ENCODE measurements at places on chromosomes 16 and 17.

DNA sequence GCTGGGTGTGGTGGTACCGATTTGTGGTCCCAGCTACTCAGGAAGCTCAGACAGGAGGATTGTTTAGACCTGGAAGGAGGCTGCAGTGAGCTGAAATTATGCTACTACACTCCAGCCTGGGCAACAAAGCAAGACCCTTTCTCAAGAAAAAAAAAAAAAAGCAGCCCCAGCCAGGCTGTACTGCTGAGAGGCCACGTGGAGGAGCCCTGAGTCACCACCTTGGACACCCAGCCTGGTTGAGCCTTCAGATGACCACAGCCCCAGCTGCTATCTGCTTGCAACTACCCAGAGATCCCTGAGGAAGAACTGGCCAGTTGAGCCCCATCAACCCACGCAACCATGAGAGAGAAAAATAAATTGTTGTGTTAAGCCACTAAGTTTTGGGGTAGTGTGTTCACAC lies 23.6 kb upstream of the GPRC5C start:
- ATAC-seq = no peak

- ATAC-seq = no peak
These were observed 13.9 kb upstream of the ADGRG1 start for GRCh38 chr16:57614536-57614935.

- ATAC-seq = no peak
These were observed 22.3 kb downstream of the USP36 start for GRCh38 chr17:78818152-78818846.

DNA sequence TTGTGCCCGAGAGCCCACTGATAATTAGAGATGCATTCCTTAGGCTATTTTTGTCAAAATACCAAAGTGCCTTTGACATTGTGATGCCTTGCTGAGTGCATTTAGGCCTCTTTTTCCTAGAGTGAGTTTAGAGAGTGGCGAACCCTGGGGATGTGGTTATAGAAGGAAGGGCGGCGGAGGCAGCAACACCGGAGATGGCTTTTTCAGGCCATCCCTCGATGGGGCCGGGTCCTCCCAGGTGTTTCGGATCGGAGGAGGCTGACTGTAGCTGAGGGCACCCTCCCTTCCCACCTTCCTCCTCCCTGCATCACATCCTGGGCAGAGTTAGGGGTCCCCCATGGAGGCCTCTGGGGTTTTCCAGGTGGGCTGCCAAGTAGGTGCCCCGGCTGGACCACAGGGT lies 6.6 kb upstream of the SNAI3 start:
- ATAC-seq = no peak

- ATAC-seq = peak; percentile 71
These were observed 22.7 kb downstream of the PEMT start for GRCh38 chr17:17568772-17569195.

- no peak for ATAC-seq
These were observed 10.3 kb downstream of the C16orf86 start for GRCh38 chr16:67676939-67677338.

GRCh38 chr17:73005360-73005759 lies 87.1 kb downstream of the SLC39A11 start:
- ATAC-seq = no peak

DNA sequence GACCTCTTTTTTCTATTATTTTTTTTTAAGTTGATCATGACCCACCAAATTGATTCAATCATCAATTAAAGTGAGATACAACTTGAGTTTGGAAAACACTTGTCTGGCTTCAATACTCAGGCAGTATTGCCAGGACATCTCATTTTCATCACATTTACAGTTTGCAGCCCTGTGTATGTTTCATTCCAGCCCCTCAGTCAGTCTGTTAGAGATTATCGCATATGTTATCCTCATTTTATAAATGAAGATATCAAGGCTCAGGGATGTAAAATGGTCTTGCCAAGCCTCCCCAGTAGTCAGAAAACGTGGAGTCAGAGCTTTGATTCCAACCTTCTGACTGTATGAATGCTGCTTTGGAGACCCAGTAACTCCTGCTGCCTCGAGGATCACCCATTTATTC lies 87.3 kb upstream of the CACNG3 start:
- ATAC-seq = no peak

DNA sequence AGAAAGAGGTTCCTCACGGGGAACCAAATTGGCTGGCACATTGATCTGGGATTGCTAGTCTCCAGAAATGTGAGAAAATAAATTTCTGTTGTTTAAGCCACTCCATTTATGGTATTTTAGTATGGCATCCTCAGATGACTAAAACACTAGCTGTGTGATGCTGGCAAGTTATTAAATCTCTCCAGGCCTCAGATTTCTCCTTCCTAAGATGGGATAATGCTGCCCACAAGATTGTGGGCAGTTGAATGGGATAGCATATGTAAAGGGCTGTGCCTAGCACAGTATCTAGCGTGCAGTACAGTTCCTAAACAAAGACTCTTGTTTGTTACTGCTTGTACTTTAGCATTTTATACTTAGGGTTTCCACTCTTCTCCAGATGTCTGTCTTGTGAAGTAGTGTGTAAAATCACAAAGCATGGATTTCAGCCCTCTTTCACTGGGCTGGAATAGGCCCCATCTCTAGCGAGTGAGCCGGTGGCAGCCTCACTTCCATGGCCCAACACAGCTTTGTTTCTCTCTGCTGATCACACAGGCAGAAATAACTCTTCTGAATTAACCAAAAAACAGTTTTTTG lies 38.2 kb upstream of the PHAF1 start:
- peak; percentile 30 for ATAC-seq

DNA sequence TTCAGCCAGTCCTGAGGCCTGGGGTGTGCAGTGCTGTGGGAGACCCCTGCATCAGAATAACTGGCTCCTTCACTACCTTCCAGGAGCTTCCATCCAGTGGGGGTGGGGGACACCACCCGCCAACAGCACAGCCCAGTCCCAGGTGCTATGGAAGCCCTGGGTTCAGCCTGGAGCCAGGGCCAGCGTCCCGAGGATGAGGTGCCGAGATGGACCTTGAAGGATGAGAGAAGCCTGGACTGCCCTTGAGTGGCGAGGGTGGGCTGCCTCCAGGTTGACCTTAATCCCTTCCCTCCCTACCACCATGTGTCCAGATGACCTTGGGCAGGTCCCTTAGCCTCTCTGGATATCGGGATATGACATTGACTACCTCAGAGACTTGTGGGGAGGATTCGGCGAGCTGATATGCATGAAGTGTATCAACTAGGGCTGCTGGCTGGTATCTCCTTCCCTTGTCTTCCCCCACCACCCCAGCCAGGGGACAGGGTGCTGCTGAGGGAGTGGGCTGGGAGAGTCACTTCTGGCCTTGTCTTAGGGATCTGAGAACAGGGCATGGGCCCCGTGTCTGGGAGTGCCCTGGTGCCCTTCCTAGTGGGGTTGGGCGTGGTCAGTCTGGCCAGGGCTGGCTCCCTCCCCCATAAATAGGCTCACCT lies 14.2 kb upstream of the LASP1NB start:
- ATAC-seq = no peak

DNA sequence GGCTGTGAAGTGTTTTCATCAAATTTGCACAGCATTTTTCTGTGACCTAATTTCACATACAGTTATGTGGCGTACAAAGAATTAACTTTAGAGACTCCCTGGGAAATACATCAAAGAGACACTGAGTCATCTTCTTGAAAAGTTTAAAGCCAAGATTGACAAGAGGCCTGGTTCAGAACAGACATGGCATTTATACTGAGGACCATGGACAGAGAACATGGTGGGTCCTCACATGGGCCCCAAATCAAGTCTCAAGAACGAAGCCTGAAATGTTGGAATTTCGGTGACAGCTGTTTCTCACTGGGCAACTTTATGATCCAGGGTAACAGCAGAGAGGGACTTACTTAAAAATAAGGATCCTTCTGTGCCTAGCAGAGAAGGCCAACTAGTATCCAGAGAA lies 311.5 kb upstream of the KCNJ16 start:
- ATAC-seq = no peak

DNA sequence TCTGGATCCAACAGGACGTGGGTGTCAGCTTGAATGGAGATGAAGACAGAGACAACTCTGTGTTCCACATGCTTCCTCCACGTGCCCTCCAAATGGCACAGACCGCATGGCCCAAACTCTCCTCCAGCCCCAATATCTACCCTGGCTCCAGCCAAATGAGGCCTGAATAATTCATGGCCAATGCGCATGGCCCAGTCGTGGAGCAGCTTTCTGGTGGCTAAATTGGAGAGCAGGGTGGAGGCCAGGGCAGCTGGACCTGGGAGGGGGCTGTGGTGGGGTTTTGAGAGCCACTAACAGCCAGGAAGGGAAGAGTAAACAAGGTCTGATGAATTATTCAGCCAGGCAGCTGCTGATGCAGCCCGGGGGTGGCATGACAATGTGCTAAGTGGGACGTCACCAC lies 96.7 kb upstream of the TMEM132E start:
- ATAC-seq = no peak

GRCh38 chr16:49838441-49839016 lies 17.4 kb downstream of the ZNF423 start:
- ATAC-seq = no peak

- ATAC-seq = no peak
These were observed 48.4 kb upstream of the SKAP1 start for GRCh38 chr17:48478224-48479013.

DNA sequence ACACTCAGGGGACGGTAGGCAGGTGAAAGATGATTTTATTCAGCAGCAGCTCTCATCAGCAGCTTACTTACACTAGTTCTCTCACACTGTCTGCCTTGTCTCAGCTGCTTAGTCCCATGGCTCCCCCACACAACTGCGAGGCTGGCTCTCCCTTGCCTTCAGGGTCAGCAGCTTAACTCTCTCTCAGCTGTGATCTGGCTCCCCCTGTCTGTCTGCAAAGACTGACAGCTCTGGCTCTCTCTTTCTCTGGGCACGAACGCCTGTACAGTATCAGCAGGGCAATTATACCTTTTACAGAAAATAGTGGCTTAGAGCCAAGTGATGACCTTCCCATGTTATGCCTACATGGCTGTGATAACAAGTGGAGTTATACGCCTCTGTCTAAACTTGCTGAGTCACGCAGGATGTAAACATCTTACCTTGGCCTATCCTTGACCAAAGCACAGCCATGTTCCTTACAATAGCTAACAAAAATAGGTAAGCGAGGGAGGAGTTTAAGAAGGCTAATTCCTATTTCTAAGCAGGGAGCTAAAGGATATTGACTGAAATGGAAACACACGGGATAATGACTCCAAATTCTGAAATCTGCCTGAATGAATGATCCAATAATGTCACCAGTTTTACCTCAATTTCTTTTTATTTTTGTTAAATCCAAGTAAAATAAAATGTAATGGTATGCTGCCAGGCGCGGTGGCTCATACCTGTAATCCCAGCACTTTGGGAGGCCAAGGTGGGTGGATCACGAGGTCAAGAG lies 1.1 kb upstream of the NDUFAB1 start:
- ATAC-seq = peak; percentile 18

GRCh38 chr17:1365445-1366039 lies 34.5 kb downstream of the YWHAE start:
- peak; percentile 79 for ATAC-seq

DNA sequence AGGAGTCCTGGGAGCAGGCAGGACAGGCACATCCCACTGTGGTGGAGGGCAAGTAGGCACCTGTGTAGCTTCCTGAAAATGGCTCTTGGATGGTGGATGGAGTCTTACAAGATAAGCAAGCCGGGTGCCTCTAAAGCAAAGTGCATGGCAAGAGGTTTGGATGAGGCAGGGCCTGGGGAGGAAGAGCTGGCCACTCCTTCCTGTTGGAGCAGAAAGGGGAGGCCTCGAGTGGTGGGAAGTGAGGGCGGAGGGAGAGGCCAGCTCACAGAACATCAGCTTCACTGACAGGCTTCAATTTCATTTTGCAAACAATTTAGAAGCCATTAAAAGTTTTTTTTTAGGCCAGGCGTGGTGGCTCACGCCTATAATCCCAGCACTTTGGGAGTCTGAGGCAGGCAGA lies 31.0 kb downstream of the CD300A start:
- ATAC-seq = no peak

DNA sequence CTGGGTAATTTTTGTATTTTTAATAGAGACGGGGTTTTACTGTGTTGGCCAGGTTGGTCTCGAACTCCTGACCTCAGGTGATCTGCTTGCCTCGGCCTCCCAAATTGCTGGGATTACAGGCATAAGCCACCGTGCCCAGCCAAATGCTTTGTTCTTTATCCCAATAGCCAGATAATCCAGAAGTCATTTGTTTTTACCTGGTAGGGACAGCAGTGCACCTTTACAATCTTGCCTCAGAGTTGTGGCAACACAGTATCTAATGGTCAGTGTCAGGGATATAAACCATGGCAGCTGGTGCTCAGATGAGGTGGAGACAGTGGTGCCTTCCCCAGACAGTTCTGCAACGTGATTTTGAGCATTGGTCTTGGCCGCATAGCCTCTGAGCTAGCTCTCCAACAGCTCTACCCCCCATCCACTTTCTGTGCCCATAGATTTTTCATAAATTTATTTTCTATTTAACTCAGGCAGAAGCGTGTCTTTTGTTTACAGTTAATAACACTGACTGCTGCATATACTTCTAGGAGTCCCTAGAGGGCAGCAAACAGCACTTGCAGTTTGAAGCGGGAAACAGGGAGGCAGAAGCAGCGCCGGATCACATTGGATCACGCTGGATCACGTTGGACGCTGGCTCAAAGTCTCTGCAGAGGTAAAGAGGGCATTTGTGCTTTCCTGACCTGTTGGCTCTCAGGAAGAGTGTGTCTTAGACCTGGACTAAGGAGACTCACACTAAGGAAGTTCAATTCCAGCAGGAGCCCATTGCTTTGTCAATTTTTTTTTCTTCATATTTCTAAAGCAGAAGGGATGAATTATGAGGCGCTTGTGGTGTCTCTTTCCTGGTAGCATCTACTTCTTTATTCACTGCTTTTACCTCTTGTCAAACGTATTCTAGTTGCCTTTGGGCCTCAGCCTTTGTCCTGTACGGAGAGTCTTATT lies 5.1 kb upstream of the GGT6 start:
- peak; percentile 94 for ATAC-seq

GRCh38 chr16:75074920-75075687 lies 41.5 kb downstream of the LDHD start:
- no peak for ATAC-seq

DNA sequence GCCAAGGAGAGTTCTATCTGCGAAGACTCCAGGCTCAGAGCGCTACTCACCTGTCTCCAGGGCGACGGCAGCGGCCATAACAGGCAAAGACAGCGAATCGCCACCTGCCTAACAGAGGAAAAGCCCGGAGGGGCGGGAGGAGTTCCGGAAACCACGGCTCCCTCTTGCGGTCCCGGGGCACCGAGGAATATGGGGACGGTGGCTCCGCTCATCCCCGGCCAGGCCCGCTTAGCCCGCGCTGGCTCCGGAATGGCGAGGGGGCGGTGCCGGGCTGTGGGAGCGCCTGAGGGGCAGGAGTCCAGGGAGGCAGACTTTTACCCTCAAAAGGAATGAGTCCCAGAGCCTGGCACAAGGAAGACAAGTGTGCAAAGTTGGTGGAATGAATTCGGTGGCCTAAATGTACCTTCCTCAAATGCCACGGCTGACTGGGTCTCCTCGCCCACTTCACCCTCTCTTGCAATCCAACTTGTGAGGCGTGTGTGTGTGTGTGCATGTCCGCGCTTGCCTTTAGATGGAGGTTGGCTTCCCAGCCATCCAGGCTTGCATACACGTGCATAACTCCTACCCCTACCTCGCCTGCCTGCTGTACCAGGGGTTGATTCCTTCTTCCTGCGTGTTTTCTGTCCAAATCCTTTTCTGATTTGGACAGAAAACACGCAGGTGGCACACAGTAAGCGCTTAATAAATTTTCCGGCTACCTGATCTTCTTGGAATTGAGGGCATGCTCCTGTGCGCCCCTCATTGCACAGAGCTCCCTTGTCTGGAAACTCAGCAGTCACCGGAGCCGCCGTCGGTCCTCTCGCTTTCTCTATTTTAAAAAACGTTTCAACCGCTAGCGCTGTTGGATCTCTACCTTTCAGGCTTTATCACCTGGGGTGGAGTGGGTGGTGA lies 3.5 kb downstream of the C17orf100 start:
- no peak for ATAC-seq
